ENCODE measurements at places on chromosomes 11 and 22. TPM values are rescaled to one million over a fixed set of nuclear protein-coding genes. Genes with fewer than 3 reads are reported as not detected.

Gene C22orf15
- total RNA-seq: not detected

DNA sequence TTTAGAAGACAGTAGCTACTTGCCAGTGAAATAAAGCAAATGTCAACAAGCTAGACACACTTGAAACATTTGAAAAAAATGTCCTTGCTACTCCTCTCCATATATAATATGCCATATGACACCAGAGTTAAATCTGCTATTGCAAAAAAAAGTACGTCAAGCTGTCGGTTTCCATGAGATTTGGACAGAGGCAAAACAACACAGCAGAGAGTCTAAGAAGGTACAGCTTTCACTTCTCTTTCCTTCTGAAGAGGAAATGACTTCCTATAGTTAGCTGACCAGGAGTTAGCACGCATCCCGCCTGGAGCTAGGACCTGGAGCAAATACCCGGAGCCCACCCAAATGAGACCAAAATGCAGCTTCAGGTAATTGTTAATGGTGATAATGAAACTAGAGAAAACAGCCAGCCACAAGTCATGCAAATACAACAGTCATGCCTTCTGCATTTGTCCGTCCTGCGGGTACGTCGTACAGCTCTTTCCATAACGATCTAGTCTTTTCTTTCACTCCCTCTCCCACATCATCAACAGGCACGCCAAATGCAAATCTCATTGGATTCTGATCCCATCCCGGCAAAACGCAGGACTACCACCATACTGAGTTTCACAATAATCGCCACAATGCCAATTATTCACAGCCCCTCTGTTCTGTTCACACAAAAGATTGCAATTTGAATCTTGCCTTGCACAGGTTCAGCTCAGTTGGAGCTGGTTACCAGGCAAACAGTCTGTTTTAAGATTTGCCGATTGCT, 395.0 kb upstream of the CCDC90B start:
- no peak for DNase-seq

DNA sequence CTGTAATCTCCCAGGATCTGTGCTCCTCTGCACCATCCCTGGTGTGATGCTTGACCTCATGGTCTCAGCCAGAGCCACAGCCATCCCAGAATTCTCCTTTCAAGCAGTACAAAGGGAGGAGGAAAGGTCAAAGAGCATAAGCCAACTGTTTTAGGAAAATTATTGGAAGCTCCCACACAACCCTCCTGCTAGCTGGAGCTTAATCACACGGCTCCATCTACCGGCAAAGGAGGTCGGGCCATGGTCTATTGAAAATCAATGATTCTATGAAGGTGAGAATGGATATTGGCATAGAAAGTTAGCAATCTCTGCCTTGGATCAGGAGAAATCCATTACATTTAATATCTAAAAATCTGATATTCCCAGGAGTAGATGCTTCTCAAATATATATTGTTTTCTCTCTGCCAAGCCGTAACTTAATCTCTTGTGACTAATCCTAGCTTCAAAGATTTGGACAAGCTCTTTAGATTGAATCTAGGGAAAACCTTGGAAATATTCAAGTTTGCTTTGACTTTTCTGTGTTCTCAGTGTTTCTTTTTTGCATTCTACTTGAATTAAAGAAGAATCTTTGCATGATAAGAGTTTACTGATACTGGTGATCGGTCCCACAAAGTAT, 259.6 kb downstream of the NTM start:
- no peak for DNase-seq

- no peak for DNase-seq
Measured at GRCh38 chr11:126485021-126485792, 129.7 kb downstream of the ST3GAL4 start.

- DNase-seq: peak; percentile 42
Measured at GRCh38 chr11:9601037-9601875, 27.8 kb downstream of the WEE1 start.

Gene SCGB1C1
- not detected for total RNA-seq

GRCh38 chr11:33706966-33707365, 6.3 kb upstream of the C11orf91 start:
- no peak for DNase-seq

DNA sequence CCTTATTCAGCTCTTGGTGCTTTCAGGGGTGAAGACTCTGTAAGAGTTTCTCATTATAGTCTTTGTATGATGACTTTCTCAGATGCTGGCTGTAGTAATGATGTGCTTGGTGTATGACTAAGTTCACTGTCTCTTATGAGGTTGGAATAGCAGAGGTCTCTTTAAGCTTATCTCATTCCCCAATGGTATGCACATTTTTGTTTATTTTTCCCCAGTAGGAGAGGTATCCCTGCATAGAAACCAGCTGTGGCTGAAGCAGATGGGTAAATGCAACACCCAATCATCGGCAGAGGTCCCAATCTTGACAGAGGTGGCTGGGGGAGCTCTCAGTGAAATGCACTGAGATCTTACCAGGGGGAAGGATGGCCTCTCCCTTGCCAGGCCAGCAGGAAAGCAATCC, 34.6 kb downstream of the BBOX1 start:
- DNase-seq: no peak

Data from heart left ventricle (tissue), 16 donors.